T-helper 2 cell treated with Interferon-gamma antibody and Interleukin-4, amounts not matched to agents 5 μg/mL and 100 μg/mL, for 36 hours (primary cell): ENCODE measurements at places on chromosomes 6 and 20.

DNA sequence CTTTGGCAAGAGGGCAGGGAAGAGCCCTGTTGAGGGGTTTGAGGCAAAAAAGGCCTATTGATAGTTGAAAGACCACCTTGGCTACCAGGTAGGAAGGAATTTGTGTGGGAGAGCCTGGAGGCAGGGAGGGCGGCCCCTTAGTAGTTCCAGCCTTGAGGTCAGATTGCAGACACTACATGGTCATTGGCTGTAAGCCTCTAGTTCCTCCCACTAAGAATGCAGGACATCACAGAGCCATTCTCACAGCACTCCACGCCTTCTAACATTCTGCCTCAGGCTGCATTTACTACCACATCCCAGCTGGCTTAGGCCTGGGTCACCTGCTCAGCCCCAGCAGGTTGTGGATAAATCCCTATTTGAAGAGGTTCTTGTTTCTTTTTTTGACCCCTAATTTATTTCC, 91.0 kb upstream of the SNX9 start:
- no peaks in the 10 kb centered on the region for H3K4me1 ChIP-seq
- H3K36me3 ChIP-seq: no peaks in the 10 kb centered on the region
- no peak for DNase-seq

- H3K27ac ChIP-seq: no peak overlapping the region
- H3K4me3 ChIP-seq: no peak overlapping the region
- H3K4me1 ChIP-seq: peaks cover 10% of the 10 kb centered on the region
- peaks cover 13% of the 10 kb centered on the region for H3K27me3 ChIP-seq
Observed at GRCh38 chr20:33445881-33446625, 2.5 kb upstream of the SNTA1 start.

- H3K4me1 ChIP-seq: peaks cover 1% of the 10 kb centered on the region
- no peaks in the 10 kb centered on the region for H3K36me3 ChIP-seq
- no peak overlapping the region for H3K27ac ChIP-seq
- DNase-seq: no peak
- H3K27me3 ChIP-seq: no peaks in the 10 kb centered on the region
Observed at GRCh38 chr6:116326181-116326671, 44.5 kb upstream of the DSE start.

DNA sequence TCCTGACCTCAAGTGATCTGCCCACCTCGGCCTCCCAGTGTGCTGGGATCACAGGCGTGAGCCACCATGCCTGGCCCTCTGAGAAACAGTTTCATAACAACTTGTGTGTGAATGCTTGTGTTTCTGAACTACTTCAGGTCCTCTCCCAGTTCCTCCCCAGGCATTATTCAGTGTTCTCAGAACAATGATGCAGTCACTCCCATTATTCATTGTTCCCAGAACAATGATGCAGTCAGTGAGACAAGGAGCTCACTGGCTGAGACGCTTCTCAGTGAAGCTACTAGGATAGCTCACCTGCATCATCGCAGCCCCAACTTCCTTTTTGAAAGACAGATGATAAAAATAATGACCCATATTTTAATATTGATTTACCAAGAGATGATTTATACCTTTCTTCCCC, 71.5 kb downstream of the NDUFAF5 start:
- DNase-seq: no peak
- H3K36me3 ChIP-seq: no peaks in the 10 kb centered on the region
- H3K4me1 ChIP-seq: no peaks in the 10 kb centered on the region
- no peak overlapping the region for H3K4me3 ChIP-seq
- no peak overlapping the region for H3K27ac ChIP-seq

DNA sequence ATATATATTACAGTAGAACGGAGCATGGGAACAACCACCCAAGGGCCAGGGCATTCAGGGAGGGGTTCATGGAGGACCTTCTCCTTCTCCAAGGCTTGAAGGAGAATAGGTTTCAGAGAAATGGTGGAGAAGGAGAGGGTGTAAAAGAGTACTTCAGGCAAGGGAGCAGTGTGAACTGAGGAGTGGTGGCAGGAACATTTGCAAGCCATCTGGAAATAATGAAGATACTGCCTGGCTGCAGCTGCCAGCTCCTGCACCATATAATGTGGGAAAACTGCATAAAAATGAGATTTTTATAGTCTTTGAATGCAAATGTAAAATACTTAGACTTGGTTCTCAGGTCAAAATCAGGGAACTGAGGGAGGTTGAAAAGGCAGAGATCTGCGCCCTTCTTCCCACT, 9.6 kb upstream of the DEFB121 start:
- H3K27me3 ChIP-seq: no peaks in the 10 kb centered on the region
- no peak overlapping the region for H3K4me3 ChIP-seq
- H3K36me3 ChIP-seq: no peaks in the 10 kb centered on the region
- H3K4me1 ChIP-seq: no peaks in the 10 kb centered on the region
- no peak overlapping the region for H3K27ac ChIP-seq
- no peak for DNase-seq
